ENCODE measurements at places on chromosomes 1 and 21.

DNA sequence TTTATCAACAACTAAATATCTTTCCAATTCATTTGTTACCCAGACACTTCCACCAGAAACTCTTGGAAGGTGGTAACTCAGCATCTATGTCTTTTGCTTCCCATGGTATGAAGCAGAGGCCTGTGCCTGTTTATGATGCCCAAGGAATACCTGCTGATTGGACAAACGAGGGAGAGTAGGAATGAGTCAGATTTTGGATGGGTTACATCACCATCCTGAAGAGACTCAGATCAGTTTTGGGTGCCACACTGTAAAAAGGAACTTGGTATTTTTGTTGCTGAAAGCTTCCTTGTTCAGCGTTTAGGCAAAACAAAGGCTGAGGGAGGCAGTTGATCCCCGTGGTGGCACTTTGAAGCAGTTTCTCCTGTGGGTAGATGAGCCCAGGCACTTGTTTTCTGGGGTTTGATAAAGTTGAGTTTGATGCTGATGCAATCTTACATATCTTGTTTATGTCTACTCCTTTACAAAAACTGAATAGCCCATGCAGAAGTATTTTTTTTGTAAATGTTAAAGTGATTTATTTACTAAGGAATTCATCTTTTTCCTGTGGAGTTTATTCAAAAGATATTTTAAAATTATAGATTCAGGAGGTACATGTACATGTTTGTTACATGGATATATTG is 26.7 kb upstream of the CYP4X1 start:
- DNase-seq = no peak

GRCh38 chr21:45049714-45050344 is 24.6 kb upstream of the ADARB1 start:
- DNase-seq = no peak

DNA sequence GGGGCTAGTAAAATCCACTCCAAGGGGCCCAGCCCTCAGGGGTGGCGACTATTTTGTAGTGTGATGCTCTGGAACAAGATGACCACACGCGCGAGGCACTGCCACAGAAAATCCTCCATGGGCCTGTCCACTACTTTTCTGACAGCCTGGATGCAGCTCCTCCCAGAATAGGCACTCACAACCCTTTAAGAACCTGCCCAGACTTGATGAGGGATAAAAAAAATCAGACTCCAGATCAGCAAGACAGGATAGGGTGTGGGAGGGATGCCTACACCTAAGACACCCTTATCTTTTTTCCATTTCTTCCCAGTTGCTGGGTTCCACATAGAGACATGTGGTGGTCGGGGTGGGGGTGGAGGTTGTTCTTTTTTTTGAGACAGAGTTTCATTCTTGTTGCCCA is 33.5 kb downstream of the PCAT6 start:
- DNase-seq = no peak

DNA sequence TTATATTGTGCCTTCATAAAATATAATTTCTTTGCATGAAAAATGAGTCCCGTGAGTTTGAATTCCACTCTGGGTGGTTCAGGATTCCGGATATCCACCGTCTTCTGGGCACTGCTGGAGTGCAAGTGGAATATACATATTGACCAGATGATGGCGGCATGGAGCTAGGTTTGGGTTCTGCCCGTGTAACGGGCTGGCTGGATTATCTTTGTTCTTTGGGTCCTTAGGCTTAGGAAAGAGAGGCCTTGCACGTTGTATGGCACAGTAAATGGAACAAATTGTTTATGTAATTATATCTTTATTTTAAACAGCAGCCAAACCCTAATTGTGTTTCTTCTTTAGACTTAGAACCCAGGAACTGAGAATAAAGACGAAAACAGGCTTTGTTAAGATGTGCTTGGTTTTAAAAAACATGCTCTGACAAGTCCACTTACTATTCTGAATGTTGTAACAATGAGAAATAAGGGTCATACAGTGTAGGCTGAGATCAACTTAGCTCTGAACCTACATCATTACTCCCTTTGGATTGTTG is 13.5 kb upstream of the ACBD6 start:
- peak; percentile 22 for DNase-seq

DNA sequence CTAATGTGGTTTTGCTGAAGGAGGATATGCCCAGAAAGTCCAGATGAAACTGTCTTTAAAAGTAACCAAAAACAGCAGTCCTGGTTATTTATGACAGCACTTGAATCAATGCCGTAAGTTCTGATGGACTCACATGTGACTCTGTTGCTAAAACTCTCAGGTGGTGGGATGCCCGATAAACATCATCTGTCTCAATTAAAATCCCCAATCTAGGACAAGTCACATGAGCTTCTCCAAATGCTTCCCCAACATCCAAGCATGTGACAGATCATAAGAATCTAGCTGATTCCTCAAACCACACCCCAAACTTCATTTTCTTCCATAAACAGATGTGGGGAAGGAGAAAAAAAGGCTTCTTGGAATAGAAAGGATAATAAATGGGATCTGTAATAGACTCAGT is 786 bp upstream of the CTSK start:
- no peak for DNase-seq

- no peak for DNase-seq
These were observed 10.6 kb upstream of the GADD45A start for GRCh38 chr1:67674260-67675011.

DNA sequence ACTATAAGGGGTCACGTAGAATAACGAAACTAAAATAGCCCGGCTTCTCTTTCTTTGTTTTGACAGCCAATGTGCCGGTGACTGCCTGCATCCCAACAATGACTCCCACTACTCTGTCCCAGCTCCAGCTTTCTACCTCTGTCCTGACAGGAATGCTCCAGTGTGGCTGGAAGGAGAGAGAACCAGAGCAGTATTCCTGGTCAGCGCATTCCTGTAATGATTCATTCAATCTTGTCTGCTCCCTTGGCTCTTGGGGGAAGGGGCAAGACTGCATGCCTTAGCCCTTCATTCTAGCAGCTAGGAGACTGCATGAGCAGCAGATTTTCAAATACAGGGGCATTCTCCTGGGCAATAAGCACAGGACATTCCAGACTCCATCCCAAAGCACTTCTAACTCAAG is 132.1 kb upstream of the PRMT6 start:
- no peak for DNase-seq

DNA sequence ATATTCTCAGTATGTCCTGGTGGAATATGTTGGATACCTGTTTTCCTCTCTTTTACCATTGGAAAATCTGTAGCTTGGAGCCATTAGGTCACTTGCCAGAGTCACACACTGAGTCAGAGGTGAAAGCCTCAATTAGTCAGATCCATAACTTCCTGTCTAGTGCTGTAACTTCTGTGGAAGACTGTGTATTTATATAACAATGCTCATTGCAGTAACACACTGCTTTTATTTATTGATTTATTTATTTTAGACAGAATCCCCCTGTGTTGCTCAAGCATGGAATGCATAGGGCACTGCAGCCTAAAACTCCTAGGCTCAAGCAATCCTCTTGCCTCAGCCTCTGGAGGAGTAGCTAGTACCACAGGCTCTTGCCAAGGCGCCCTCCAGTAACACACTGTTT is 1.3 kb upstream of the DOCK7 start:
- DNase-seq = no peak

DNA sequence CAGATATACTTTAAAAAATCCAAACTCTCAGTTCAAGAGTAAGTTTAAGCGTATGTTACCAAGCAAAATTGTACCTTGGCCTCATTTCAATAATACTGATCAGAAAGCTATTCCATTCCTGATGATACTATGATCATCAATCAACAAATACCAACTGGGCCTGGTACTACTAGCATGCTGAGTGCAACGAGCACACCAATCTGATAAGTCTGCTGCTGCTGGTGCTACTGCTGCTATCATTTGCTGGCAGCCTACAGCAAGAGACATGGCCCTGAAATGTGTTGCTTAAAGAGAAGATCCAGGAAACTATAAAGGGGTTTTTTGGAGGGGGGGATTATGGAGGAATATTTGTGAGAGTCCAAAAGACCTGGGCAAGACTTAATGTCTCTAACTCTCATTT is 39.7 kb downstream of the NME7 start:
- DNase-seq = no peak

DNA sequence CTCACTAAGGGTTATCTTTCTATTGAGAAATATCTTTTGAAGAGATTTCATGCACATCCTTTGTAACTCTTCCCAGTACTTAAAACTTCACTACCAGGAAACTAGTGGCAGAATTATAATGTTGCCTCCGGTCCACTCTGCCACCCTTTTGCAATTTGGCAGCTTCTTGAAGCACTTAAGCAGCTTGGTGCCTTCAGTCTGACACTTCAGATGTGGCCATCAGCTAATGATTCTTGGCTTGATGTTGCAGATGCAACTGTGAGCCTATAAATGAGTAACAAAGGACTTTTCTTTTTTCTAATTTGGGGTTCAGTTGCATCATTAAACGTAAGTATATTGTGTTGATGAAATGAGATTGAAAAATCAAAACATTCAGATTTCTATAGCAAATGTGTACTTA is 187.5 kb upstream of the C21orf91 start:
- DNase-seq = no peak

- no peak for DNase-seq
These were observed 105.3 kb downstream of the ADARB1 start for GRCh38 chr21:45179568-45180245.

- DNase-seq = no peak
These were observed 56.9 kb downstream of the TP53BP2 start for GRCh38 chr1:223788746-223789415.

GRCh38 chr1:22234476-22235030 is 91.7 kb upstream of the WNT4 start:
- DNase-seq = no peak

- DNase-seq = no peak
These were observed 32.3 kb upstream of the NR5A2 start for GRCh38 chr1:199995096-199995685.

DNA sequence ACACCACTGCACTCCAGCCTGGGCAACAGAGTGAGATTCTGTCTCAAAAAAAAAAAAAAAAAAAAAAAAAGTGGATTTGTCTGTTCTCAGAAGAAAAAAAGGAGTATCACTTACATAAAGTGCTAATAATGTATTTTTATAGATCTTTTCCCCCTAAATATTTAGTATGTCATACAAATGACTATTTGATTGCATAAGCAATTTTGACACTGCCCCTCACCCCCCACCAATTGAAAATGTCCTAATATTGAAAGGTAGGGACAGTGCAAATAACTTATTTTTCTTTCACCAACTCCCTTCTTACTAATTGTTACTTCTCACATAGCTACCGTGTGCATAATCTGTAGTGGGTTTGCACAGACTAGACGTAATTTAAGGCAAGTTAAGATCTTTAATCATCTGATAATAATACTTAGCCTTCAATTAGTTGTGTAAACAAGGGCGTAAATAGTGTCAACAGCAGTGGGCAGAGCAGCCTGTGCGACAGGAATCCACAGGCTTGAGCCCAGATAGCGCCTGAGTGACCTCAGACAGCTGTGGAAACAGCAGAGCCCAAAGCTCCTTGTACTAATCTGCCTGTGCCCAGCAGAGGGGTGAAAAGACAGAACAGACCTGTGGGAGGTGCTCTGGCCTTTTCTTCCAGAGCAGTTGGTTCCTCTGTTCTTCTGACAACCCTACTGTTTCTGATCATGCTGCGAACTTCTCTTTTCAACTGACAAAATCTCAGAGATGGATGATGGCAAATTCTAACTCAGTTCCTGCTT is 4.5 kb upstream of the IER5 start:
- no peak for DNase-seq

DNA sequence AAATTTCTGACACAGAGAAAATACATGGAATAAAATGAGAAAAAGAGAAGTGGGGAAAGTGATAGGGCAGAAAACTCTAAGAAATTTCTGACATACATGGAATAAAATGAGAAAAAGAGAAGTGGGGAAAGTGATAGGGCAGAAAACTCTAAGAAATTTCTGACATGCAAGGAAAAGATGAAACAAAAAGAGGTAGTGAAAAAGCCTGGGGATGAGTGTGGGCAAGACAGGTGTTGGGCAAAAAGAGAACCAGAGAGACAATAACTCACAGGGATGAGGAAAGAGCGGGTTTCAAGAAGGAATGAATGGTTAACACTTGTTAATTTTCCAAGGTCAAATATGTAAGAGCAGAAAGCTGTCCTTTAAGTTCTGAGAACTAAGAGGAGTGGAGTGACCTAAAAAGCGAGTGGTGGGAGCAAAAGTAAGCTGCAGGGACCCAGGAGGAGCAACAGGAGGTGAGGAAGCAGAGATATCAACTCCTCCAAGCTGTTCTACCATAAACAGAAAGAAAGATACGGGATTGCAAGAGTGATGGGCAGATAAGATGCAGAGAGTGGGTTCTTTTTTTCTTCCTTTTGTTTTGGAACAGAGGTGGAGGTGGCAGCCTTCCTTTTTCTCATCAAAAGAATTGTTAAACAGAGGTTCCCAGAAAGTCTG is 29.9 kb upstream of the EXO1 start:
- DNase-seq = no peak

- DNase-seq = peak; percentile 92
These were observed 61.3 kb downstream of the FAAP20 start for GRCh38 chr1:2133039-2133878.

DNA sequence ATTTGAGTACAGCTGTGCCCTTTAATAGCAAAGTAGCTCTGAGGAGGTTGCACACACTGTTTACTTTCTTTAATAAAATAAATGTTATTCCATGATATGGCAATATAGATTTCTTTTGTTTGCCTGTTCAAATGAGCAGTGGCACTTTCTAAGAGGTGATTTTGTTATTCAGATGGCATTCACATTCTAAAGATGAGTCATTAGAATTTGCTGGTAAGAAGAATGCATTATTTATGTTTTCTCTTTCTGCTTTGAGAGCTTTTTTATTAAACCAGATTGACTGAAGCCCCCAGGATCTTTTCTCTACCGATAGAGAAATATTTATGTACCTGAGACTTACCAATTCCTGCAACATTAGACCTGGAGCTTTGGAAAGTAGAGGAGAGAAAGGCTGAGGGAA is 11.2 kb upstream of the LEPR start:
- no peak for DNase-seq

DNA sequence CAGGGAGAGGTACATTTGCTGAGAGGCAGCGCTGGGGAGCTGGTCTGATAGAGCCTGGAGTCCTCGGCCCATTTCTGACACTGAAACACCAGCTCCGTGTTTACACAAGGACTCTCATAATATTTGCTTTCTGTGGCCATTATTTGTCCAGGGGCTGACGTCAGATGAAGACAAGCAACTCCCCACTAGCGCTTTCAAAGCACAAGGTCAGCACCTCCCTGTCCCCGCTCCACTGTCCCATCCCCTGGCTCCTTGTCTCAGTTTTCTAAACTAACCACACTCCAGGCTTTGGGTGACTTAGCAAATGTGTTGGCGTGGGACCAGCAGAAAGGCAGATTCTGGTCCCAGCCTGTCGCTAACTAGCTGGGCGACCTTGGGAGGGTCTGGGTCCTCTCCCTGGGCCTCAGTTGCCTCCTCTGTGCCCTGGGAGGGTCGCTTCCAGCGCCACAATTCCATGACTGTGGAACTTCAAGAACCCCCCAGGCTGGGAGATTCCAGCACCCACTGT is 37.4 kb upstream of the ZBTB40 start:
- no peak for DNase-seq

DNA sequence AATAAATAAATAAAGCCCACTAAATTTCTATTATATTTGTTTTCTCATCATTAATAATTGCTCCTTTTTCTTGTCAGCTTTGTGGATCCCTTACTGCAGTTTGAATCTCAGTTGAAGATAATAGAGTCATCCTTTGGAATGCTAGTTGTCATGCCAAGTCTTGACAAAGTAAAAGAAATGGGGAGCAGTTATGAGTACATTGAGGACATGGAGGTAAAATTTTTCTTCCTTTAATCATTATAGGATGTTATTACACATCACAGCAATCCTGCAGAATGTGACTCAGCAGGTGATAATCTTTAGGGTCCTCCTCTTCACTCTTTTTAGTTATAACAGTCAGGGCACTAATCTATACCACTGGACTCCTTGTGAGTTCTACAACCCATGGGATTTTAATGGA is 24.1 kb downstream of the MROH9 start:
- no peak for DNase-seq

GRCh38 chr1:116768416-116769103 is 14.3 kb downstream of the CD2 start:
- DNase-seq = no peak

Data from stimulated activated CD4-positive, alpha-beta T cell treated with anti-CD3 and anti-CD28 coated beads, TNF-alpha, amount 100 ng/mL, for 1 hour (primary cell).